HuH-7 (cell line): ENCODE measurements at places on chromosomes 5 and 9.

- no peak for DNase-seq
Measured at GRCh38 chr5:32866138-32866537, 155.0 kb downstream of the NPR3 start.

DNA sequence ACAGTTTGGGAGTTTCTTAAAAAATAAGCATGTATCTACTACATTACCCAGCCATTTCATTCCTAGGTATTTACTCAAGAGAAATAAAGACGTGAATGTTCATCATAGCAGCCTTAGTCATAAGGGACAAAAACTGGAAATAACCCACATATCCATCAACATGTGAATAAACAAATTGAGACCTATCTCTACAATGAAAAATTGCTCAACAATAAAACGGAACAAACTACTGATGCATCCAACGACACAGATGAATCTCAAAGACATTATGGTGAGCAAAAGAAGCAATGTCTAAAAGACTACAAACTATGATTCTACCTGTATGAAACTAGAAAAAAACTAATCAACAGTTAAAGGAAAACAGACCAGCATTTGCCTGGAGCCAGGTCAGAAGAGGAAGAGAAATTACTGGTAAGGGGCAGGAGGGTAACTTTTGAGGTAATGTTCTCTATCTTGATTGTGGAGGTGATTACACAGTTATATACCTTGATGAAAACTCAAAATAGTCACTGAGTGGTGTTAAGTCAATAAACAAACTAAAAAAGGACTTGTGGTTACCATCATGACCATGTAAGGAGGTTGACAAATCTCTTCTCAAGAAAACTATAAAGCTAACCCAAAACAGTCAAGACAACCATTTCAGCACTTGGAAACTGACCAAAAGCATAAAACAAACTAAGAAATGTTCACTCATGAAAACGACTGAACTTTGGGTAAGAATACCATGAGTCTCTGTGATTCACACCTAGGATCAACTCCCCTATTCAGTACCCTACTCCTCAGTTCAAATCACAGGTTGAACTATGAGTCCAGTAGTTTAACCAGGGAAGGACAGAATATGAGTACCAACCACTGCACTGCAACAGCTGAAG lies 10.4 kb downstream of the UIMC1 start:
- DNase-seq: no peak

DNA sequence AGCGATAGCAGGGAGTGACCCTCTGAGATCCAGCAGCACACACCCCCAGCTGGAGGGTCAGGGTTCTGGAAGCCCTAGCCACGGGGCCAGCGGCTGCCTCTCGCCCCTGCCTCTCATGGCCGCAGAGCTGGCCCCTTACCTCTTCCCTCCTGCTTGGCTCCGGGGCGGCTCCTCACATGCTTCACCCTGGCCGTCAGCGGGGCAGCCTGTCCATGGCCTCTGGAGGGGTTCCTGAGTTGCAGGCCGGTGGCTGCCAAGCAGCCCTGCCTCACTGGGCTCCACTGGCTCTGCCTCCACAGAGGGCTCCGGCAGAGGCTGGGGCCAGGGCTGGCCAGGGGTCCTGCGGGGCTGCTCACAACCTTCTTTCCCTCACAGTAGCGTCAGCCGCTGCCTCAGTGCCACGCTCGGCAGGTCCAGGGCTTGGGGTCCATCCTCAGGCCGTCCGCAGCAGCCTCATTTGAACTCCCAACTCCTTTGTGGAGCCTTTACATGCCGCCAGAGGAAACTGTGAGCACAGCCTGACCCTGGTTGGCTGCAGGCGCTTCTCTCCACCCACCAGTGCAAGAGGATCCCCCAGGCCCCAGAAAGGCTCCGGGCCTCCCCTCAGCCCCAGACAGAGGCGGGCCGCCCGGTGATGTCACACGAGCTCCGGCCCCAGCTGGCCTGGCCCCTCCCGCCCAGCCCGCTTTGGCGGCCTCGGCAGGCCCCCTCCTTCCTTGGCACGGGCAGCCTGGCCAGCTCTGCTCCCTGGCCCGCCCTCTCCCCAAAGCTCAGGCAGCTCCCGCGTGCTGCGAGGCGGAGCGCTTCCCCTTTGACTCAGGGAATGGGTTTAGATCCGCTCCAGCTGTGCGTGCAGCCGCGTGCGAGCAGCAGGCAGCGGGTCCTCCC lies at the start of gene ANGPTL2:
Gene ANGPTL2, minus strand, starts transcription at position 460 of the 888 bp plus-strand sequence. CDS start 13,904 bp downstream, outside the sequence.
- DNase-seq: no peak

- DNase-seq: no peak
Measured at GRCh38 chr9:106980551-106981101, 117.7 kb downstream of the ZNF462 start.

- DNase-seq: no peak
Measured at GRCh38 chr9:95494416-95495371, 22.1 kb downstream of the PTCH1 start.

DNA sequence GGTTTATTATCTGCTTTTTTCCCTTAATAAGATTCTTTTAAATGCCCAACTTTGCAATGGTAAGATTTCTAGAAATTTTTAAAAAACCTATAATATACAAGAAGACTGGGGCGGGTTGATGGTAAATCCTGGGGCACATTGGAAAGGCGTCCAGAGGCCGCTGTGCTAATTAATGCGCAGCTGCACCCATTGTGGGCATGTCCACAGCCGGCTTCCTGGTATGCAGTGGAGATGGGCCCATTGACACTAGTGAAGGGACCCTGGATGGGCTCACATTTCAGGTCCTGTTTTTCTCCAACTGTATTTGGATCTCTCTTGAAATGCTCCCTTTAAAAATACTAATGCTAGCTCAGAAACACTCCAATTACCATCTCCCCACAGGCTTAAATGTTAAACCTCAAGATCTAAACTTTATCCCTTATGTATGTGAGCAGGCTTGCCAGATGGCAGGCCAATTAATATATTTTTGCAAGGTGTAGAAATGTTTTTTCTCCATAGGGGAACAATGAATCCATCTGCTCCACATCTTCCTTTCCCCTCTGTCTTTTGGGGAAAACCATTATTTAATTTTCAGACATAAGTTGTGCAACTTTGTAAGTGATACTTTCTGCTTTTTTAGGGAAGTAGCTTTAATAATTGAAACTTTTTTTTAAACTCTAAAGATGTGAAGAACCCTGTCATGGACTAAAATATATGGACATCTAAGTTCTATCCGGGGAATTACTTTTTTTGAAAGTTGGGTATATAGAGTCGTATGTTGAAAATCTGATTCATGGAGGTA lies 177.3 kb downstream of the CD180 start:
- DNase-seq: no peak

GRCh38 chr5:61313960-61314681 lies 17.9 kb upstream of the ZSWIM6 start:
- no peak for DNase-seq

DNA sequence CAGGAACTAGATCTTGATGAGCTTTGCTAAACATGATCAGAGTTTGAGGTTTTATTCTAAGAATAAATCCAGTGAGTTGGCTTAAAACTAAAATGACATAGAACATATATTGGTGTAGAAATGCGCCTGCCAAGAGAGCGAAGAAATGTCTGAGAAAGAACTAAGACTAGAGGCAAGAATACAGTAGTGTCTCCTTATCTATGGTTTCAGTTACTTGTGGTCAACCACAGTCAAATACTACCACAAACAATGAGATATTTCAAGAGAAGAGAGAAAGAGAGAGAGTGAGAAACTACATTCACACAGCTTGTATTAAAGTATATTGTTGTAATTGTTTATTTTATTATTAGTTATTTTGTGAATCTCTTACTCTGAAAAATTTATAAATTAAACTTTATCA lies 254.4 kb upstream of the CDH10 start:
- no peak for DNase-seq

DNA sequence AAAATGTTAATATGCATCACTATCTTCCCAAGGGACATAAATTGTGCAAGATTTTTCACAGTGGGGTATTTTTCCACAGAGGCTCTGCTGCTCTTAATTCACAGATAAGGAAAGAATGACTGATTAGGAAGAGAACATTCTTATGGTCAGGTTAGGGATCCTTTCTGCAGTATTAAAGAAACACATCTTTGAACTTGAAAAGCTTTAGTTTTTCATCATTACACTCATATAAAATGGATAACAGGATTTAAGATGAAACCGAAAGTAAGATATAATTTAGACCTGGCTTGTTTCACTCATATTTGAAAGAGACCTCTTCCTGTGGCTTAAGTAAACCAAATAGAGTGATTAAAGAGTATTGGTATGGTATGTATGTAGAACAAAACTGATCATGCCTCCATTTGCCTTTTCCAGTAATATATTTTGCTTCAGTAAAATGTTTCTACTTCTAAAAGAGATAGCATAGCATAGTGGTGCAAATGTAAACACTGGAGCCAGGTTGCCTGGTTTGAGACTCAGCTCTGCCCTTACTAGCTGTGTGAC lies 160.0 kb downstream of the PRR16 start:
- no peak for DNase-seq

- DNase-seq: no peak
Measured at GRCh38 chr9:84993105-84993504, 323.6 kb downstream of the NTRK2 start.

DNA sequence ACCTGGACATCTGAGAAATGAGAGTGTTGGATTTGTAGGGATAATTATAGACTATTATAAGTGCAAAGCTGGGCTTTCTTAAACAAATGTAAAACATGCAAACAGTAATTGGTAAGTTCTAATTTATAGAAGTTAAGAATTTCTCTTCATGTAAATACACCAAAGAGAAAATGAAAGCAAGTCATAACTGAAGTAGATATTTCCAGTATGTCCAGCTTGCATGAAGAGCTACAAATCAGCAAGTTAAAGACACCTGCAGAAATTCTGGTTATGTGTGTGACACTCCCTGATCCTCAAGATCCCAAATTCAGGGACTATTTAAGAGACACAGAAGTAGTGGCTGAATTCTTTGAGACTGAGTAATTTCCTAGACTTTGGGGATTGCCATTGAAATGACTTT lies 308.9 kb downstream of the TLE4 start:
- no peak for DNase-seq
